Esophagus muscularis mucosa (tissue), 4 donors: ENCODE measurements at places on chromosomes 7 and 10. TPM values are rescaled to one million over a fixed set of nuclear protein-coding genes. Genes with fewer than 3 reads are reported as not detected.

Gene FANK1
- 0.50 TPM for total RNA-seq

Gene TAC1
- 2.3 TPM for total RNA-seq

Gene ANXA8
- not detected for total RNA-seq

Gene STOX1
- 9.1 TPM for total RNA-seq

Gene CLDN3
- not detected for total RNA-seq

Gene HTR5A
- total RNA-seq = not detected

Gene CACUL1
- total RNA-seq = 30.8 TPM

Gene MEOX2
- 3.6 TPM for total RNA-seq

Gene NYAP1
- total RNA-seq = 2.1 TPM

Gene SFRP5
- 31.6 TPM for total RNA-seq

Gene TAS2R5
- total RNA-seq = 0.50 TPM

Gene OPN4
- 0.32 TPM for total RNA-seq

Gene STEAP4
- 48.7 TPM for total RNA-seq

Gene CPEB3
- total RNA-seq = 6.8 TPM

Gene CLRN3
- total RNA-seq = not detected

Gene UNC5B
- total RNA-seq = 2.7 TPM

Gene AKR1E2
- total RNA-seq = 16.9 TPM

Gene C1GALT1
- total RNA-seq = 6.7 TPM

Gene ACBD7
- total RNA-seq = 2.2 TPM

Gene MCM7
- total RNA-seq = 60.3 TPM

Gene AVPI1
- total RNA-seq = 29.9 TPM

Gene CALHM1
- not detected for total RNA-seq

Gene PRKAR2B
- total RNA-seq = 108 TPM

Gene GPR22
- total RNA-seq = not detected

Gene H2BK1
- total RNA-seq = not detected

Gene TRPV5
- total RNA-seq = not detected

Gene SCART1
- total RNA-seq = 1.7 TPM

Gene TECTB
- total RNA-seq = not detected

Gene CCDC6
- 52.8 TPM for total RNA-seq

Gene HOXA7
- total RNA-seq = 0.46 TPM
